ENCODE measurements at places on chromosomes 11 and 22.
A peak's percentile ranks its signal among the peaks of the same experiment; 100 is the strongest.

DNA sequence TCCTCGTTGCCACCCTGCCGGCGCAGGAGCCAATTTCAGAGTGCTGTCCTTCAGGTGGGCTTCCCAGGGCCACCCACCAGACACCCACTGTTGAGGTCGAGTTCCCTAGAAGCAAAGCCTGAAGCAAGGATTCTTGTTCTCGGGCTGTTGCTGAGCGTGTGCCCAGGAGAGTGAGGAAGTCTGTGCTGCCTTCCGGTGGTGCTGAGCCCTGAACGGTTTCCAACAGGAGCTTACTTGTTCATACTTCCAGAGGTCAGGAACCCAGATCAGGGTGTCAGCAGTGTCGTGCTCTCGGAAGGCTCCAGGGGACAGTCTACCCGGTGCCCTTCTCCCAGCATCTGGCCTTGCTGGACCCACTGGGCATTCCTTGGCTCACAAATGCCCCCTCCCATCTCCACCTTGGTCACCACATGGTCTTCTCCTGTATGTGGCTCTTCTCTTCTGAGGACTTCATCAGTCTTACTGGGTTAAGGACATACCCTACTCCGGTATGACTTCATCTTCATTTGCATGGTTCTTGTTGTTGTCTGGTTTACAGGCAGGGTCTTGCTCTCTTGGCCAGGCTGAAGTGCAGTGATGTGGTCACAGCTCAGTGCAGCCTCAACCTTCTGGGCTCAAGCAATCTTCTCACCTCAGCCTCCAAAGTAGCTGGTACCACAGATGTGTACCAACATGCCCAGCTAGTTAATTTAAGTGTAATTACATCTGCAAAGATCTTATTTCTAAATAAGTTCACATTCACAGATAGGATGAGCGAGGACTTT, 11.2 kb downstream of the SLC25A1 start:
- no peak for DNase-seq

- DNase-seq: no peak
Measured at GRCh38 chr11:108743851-108744250, 79.0 kb downstream of the DDX10 start.

DNA sequence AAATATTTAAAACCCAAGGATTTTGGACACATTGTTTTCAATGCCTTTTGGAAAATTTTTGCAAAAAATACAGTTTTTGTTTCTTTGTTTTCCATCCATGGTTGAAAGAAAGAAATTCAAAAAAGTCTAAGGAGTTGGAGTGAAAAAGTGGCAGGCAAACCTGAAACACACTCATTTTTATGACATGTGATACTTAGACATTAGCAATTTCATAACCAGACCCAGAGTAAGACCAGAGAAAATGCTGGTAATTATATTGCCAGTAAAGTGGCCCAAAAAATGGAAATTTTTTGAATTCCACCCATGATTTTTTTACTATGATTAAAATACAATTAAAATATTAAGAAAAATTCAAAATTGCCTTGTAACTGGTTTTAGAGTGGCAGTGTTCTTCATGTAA, 128.2 kb downstream of the SLC17A6 start:
- DNase-seq: no peak

- no peak for DNase-seq
Measured at GRCh38 chr11:96036863-96037262, 113.0 kb upstream of the MTMR2 start.

DNA sequence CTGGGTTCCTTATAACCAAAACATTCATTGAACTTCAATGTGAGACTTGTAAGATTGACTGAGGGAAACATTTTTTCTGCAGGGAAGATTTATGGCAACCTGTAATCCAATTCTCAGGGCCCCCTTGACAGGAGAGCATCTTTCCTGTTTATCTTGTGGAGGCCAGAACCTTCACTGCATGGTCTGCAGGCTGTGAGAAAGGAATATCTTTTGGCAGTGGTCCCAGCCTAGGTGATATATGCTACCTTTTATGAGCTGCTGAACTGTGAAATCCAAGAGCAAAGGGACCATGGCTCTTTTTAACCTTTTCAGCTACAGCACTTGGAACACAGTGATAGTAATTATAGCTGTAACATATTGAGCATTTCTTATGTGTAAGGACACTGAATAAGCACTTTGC, 590.2 kb upstream of the B3GAT1 start:
- no peak for DNase-seq

DNA sequence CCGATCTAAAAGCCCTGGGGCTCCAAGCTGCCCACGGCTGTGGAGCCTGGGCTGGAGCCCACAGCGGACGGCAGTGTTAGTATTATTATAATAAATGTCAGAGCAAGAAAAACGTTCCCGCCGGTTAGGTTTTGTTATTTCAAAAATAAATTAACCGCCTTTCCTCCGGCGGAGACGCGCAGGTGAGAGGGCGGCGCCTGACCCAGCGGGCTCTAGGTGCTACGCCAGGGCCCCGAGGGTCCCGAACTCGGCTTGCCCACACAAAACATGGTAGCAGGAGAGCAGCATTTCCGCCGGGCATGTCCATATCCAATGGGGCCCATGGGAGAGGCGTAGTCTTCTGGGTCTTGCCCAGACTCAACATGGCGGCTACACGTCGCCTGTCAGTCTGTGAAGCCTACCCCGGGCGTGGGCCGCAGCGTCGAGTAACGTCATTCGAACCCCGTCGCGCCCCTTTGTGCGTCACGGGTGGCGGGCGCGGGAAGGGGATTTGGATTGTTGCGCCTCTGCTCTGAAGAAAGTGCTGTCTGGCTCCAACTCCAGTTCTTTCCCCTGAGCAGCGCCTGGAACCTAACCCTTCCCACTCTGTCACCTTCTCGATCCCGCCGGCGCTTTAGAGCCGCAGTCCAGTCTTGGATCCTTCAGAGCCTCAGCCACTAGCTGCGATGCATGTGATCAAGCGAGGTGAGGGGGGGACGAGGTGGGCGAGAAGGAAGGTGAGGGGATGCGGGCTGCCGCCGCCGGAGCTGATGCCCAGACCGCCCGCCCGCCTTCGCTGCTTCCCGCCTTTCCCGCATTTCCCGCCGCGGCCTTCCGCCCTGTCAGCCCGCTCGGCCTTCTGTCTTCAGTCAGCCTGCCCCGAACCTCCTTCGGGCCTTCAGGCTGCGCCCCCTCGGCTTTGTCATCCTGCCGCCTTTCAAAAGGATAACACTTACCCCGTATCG, at the start of gene RRM1:
TSS of gene RRM1 (plus strand) at position 452 of the 944 bp plus-strand sequence. CDS start at position 666, 214 bp downstream.
- DNase-seq: peak; percentile 97

- no peak for DNase-seq
Measured at GRCh38 chr11:130190371-130190881, 30.8 kb downstream of the ST14 start.

GRCh38 chr11:1281974-1282365, 27.5 kb downstream of the TOLLIP start:
- no peak for DNase-seq

DNA sequence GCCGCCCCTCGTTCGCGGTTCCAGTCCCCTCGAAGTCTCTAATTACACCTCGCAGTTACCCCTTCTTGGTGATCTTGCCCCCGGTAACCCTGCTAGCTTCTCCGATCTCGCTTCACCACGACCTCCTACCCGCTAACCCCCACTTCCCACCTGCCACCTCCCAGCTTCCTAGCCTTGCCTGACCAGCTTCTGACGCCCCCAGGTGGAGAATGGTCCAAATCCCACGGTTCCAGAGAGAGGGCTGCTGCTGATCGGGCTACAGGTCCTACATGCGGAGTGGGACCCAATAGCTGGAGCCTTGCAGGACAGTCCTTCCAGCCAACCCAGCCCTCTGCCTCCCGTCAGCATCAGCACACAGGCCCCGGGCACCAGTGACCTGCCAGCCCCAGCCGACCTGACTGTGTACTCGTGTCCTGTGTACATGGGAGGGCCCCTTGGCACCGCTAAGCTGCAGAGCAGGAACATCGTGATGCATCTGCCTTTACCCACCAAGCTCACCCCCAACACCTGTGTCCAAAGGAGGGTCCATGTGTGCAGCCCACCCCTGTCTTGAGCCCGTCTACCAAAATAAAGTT, 31.9 kb downstream of the RRP8 start:
- DNase-seq: no peak

DNA sequence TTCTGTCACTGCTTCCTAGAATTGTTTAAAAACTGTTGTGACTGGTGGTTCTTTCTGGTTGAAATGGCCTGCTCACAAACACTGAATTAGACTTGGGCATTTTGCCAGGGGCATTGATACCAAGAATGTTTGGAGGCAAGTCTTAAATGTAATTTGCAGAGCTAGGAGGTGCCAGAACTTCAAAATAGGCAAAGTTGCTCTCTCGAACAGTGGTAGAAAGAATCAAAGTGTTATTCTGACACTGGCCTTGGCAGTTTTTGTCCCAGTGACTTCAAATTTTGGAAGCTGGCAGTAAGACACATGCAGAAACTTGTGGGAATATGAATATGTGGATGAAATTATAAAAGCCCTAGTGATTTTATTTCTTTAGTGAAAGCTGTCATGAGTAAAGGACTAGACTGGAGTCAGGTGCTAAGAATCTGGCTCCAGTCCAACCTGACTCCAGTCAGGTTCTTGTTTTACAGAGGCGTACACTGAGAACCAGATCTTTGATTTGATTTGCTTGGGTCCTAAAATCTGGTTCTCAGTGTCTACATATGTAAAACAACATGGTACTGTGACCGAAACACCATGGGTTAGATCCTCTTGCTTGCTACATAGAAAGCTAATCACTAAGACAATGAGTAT, 20.9 kb downstream of the SVIP start:
- DNase-seq: no peak

GRCh38 chr11:21495879-21496278, 697.0 kb upstream of the ANO5 start:
- no peak for DNase-seq

- no peak for DNase-seq
Measured at GRCh38 chr11:130037881-130038585, 31.7 kb upstream of the APLP2 start.

DNA sequence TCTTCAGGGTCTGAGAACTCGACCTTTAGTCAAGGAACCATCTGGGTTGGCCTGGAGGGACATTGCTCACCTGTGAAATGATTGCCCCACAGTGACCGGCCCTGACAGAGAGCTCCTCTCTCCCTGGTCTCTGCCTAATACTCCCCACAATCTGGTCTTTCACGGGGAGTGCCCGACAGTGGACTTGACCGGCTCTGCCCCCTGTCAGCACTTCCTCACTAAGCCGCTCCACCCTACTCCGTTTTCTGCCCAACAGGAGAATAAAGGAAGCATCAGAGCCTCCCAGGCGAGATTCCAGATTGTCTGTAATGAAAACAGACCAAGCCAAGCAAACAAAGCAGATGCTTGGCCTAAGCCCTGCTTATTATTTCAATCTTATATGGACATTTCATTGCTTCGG, 87.8 kb downstream of the FBXO7 start:
- peak; percentile 28 for DNase-seq

GRCh38 chr22:32986766-32987040, 71.5 kb downstream of the SYN3 start:
- DNase-seq: no peak

DNA sequence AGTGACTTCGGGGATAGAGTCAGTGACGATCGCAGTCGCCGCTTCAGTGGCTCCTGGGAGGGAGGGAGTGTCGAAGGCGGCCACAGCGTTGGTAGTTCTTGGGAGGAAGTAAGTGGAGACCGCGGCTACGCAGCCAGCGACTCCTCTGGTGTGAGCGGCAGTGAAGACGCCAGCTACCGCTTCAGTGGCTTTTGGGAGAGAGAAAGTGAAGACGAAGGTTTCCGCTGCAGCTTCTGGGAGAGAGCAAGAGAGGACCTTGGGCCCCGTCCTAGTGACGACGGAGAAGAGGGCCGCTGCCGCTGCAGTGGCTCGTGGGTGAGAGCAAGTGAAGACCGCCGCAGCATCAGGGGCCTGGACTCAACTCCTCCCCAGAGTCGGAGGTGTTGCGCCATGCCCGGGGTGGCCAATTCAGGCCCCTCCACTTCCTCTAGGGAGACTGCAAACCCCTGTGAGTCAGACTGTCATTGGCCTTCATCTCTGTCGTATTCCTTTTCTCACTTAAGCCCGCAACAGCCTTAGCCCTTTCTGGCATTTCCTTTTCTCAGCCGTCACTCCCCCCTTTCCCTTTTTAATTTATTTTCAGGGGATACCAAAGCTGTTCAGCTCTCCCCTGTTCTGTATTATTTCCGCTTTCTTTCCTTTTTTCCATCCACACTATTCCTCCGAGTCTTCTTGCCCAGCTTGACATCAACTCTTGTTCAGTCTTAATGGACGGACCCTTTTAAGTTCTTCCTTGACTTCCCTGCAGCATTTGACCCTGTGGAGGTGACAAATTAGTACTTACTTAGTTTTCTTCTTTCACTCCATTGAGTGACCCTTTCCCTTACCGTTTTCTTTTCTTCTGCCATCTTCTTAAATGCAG, 1.0 kb downstream of the ANKRD42 start:
- DNase-seq: peak; percentile 90

- DNase-seq: no peak
Measured at GRCh38 chr11:122733318-122733717, 77.8 kb downstream of the UBASH3B start.

DNA sequence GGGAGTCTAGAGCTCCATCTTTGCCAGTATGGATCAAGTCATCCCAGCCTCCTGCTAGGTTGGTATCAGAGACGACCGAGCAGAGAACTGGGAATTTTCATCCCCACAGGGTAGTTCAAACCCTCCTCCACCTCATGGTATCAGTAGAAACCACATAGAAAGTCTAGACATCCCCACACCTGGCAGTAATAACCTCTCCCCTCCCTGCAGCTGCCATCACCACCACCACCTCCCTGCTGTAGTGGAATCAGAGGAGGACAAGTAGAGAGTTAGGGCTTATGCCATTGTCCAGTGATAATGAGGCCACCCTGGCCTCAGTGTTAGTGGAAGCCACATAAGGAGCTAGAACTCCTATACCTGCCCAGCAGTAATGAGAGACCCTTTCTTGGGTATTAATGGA, 34.3 kb downstream of the BTG4 start:
- DNase-seq: no peak

- DNase-seq: peak; percentile 18
Measured at GRCh38 chr11:71305451-71306125, 53.2 kb upstream of the SHANK2 start.

GRCh38 chr11:117045196-117045595, 53.0 kb downstream of the SIK3 start:
- DNase-seq: no peak

- DNase-seq: peak; percentile 33
Measured at GRCh38 chr11:122808478-122808869, 29.8 kb upstream of the CRTAM start.

DNA sequence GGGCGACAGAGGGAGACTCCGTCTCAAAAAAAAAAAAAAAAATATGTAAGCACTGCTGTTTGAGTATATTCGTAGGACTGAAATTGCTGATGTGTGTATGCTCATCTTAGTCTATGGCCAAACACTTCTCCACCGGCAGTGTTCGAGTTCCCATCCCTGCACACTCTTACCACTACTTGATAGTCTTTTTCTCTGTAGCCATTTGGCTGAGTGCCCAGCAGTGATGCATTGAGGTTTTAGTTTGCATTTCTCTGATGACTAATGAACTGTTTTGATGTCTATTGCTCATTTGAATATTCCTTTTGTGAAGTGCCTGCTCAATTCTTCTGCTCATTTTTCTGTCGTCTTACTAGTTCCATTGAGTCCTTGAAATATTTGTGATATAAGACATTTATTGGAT, 1.9 kb downstream of the TIRAP start:
- DNase-seq: peak; percentile 76

GRCh38 chr11:34655335-34656008, 34.6 kb downstream of the EHF start:
- DNase-seq: no peak

GRCh38 chr22:36940676-36941075, 27.2 kb downstream of the CSF2RB start:
- no peak for DNase-seq

All from upper lobe of left lung (tissue), 6 donors.